Stimulated activated naive B cell treated with anti-CD40 and anti-IgM and Interleukin-4, amounts not matched to agents 10 μg/mL and 1 μg/mL and 100 μg/mL, for 72 hours (primary cell): ENCODE measurements at places on chromosomes 3 and 15.

DNA sequence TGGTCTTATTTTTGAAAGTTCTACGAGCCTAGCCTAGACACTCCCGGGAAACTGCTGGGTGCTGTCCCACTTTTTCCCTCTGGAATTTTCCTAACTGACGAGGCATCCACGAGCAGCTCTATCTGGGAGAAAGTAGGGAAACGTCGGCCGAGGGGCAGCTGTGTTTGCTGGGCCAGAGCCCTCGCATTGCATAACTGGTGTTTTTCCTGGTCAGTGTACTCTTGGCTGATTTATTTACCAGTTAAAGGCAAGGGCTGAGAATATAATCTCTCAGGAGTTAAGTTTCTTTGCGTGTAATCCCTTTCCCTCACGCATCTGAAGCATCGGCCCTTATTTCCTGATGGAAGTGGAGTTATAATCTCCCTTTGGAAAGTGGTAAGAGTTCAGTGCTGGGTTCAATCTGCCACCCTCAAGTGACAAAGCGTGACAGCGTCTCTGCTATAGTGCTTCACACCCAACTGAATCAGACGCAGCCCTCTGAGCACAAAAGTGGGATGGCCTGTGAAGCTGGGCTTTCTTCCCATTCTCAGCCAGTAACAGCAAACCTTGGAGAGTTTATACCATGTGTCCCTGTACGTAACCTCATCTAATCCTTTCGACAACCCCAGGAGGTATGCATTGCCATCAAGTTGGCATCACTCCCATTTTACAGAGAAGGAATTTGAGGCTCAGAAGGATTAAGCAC is 311.5 kb downstream of the RORA start:
- no peak for DNase-seq

DNA sequence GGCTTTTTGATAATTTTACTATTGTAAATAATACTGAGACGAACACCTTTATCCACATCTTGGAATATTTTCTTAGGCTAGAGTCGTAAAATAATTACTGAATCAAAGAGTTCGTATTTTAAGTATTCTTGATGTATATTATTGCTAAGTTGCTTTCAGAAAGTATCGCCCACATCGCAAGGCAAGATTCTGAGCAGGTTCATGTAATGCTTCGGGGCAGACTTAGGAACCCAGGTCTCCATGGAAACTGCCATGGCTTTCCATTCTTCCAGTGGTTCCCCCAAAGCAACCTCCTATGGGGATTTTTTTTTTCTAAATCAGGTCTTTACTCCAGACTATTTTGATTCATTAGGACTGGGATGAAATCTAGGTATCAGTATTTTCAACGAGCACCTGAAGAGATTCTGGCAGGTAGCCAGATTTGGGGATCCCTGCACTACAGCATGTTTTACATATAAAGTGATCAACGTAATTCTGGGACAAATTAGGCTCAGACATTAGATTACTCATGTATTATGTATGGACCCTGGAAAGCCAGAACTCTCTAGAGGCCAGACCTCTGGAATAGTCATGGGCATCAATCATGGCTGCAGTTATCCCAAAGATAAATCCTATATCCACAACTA is 86.5 kb downstream of the B3GNT5 start:
- no peak for DNase-seq

- no peak for DNase-seq
These were observed 49.3 kb downstream of the SNX4 start for GRCh38 chr3:125470671-125471070.

GRCh38 chr3:73469331-73469730 is 155.4 kb downstream of the PDZRN3 start:
- DNase-seq, result no peak

DNA sequence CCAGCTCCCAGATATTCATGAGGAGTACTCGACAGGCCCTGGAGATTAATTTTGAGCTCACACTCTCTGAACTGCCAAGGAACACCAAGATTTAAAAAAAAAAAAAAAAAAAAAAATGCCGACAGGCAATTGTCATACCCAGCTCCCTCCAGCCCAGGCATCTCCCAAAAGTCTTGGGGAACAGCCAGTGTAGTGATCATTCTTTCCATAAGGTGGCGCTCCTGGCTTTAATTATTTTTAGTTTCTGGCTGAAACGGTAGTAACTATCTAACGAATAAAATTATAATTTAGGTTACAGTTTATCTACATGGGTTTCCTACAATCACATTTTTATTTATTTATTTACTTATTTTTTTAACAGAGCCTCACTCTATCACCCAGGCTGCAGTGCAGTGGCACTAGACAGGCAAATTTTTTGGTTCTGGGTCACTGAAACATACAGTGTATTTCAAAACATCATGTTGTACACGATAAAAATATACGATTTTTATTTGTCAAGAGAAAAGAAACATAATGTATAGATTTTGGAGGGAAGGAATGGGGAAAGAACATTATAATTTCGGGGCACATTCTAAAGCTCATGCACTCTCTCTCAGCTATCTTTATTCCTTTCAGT is 157.3 kb downstream of the ADAMTS9 start:
- no peak for DNase-seq

- no peak for DNase-seq
These were observed 58.5 kb downstream of the ST6GAL1 start for GRCh38 chr3:186988806-186989205.

DNA sequence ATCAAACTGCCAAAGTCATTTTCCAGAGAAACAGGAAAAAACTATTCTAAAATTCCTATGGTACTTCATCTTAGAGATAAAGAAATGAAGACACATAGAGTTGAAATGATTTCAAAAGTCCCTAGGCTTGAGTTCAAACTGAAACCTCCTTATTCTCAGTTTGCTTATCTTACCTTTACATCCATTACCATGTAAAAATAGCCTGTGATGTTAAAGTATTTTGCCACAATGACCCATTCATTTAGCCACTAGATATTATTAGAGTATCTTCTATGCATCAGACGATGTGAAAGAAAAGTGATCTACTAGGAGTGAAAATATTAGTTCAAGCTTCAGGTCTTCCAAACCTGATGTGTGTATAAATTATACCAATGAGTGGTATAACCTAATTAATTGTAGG is 55.1 kb upstream of the TTC14 start:
- DNase-seq, result no peak

- no peak for DNase-seq
These were observed 32.6 kb downstream of the HMCES start for GRCh38 chr3:129311054-129311902.

GRCh38 chr15:39321977-39322376 is 258.9 kb upstream of the THBS1 start:
- DNase-seq, result no peak

- DNase-seq, result no peak
These were observed 106.9 kb upstream of the SLCO2A1 start for GRCh38 chr3:134136604-134137003.

DNA sequence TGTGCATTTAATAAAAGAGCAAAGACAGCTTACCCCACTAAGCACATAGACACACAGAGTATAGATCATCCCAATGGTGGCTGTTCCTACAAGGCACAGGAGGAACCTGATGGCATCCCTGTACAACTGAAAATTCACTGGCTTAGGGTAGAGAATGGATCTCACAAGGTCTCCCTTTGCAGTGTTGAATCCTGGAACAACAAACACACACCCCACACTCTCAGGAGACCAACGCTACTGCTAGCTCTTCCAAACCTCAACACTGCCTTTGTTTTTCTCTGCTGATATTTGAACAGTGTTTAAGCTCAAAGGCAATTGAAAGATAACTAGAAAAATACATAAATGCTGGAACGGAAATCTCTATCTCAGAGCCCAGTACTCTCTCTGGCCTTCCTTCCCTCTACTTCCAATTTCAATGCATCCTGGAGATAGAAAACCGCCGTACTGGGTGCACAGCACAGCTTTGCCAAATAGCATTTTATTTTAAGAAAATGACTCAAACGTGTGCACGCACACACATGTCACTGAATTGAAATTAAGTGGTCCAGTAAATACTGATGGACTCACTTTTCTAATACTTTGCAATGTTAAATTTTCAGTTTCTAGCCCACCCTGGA is 87.5 kb upstream of the ATP13A5 start:
- no peak for DNase-seq

- no peak for DNase-seq
These were observed 32.1 kb downstream of the MESD start for GRCh38 chr15:80957556-80957955.

DNA sequence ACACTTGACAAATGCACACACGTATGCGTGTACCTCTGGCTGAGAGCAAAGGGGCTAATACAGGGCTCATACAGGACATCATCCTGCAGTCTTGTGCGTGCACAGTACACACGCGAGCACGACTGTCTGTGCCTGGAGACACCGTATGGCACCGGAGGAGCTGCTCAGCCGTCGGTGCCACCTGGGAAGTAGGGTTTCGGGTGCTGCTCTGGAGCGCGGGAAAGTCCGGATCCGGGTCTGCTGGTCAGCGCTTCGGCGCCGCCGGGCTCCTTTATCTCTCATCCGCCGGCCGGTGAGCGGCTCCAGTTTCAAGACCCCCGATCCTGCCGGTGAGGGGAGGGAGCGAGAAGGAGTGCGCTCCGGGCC is 9.3 kb downstream of the FOXL2 start:
- DNase-seq, result no peak

- DNase-seq, result no peak
These were observed 309.8 kb upstream of the CTDSPL start for GRCh38 chr3:37551857-37552256.

GRCh38 chr3:125398952-125399351 is 23.8 kb upstream of the ZNF148 start:
- no peak for DNase-seq

DNA sequence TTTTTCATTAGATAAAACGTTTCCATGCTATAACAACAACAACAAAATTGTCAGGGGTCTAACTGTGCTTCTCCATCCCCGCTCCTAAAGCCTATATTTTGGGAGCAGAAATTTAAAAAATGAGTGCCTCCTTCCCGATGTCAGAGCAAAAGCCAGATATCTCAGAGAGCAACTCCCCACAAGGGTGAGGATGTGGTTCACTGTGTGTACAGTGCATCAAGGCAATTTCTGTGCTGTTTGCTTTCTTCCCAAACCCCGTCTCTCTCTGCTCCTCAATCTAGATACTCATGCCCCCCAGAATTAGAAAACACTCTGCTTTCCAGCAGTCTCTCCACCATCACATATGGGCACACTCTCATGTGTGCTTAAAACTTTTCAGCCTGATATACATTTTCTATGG is 76.7 kb upstream of the MBNL1 start:
- no peak for DNase-seq

- no peak for DNase-seq
These were observed 419.7 kb downstream of the ZBTB20 start for GRCh38 chr3:114727373-114727772.

DNA sequence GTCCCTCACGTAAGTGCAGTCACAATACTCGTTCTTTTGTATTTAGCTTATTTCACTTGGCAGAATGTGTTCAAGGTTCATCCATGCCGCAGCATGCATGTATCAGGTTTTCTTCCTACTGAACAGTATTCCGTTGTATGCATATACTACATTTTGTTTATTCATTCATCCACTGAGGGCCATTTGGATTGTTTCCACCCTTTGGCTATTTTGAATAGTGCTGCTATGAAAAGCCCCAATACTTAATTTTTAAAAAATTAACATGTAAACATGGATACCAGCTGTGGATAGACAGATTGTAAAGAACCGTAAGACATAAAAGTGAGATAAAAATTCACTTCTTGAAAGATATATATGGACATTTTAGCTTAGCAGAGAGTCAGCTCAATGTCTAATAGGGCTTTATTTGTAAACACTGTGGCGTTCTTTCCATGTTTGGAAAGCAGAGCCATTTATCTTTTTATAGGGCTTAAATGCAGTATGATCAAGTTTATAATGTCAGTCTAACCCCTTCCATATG is 115.9 kb downstream of the VPS8 start:
- no peak for DNase-seq

- no peak for DNase-seq
These were observed 217.0 kb downstream of the EPHB1 start for GRCh38 chr3:135012101-135012500.

- no peak for DNase-seq
These were observed 84.3 kb downstream of the CHST2 start for GRCh38 chr3:143203848-143204247.

DNA sequence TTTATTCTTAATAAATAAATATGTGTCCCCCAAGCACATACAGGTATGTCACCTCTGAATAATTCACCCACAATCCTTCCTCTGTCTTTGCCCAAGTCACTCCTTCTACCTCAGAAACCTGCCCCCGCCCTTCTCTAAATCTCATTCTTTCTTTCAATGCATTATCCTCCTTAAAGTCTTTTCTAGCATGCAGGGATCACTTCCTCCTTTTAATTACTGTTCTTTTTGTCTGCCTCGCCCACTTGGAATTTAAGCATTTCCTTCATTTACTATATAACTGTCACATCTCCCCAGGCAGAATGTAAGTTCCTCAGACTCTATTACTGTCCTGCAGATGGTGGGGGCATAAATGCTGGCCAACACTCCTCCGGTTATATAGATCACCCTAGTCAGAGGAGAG is 7.8 kb downstream of the CCDC80 start:
- no peak for DNase-seq

DNA sequence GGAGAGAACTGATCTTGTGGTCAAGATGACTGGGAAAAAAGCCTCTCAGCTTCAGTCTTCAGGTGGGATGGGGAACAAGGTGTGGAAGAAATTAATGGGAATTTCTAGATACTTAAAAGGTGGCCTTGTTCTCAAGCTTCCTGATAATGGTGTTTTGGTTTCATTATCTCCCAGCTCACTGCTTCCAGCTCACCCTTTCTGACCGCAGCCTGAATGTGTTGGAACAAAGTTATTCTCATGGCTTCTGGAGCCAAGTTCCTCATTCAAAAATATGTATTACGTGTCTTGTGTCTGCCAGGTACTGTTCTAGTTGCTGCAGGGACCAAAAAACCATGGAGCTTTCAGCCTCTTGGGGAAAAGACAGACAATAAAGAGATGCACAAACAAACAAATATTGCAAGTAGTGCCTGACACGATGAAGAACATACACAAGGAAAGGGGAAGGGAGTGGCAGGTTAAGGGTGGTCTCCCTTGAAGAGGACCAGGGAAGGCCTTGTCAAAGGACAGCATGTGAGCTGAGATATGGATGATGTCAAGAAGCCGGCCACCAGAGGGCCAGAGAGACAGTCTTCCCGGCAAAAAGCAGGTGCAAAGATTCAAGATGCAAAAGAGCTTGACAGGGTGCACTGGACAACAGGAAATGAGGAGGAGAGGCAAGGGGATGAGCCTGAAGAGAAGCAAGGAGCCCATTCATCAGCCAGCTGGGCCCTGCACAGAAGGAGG is 35.5 kb downstream of the ARRDC4 start:
- DNase-seq, result no peak

DNA sequence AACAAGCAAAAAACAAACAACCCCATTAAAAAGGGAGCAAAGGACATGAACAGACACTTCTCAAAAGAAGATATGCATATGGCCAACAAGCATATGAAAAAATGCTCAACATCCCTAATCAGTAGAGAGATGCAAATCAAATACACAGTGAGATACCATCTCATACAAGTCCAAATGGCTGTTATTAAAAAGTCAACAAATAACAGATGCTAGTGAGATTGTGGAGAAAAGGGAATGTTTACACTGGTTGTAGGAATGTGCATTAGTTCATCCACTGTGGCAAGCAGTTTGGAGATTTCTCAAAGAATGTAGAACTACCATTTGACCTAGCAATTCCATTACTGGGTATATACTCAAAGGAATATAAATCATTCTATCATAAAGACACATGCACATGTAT is 44.5 kb downstream of the RIOX2 start:
- no peak for DNase-seq
